ENCODE measurements at places on chromosomes 4 and X. TPM values are rescaled to one million over a fixed set of nuclear protein-coding genes. Genes with fewer than 3 reads are reported as not detected.

MAGEA6 gene
- not detected for total RNA-seq

LDB2 gene
- 24.3 TPM for total RNA-seq

GSPT2 gene
- total RNA-seq, result 22.7 TPM

BEX1 gene
- total RNA-seq, result 52.2 TPM

- no peak for DNase-seq
These were observed 451 bp upstream of the FGD1 start for GRCh38 chrX:54496517-54496852.

GRCh38 chr4:54780149-54780495 is 122.4 kb downstream of the KIT start:
- no peak for DNase-seq

OTC gene
- total RNA-seq, result not detected

DNA sequence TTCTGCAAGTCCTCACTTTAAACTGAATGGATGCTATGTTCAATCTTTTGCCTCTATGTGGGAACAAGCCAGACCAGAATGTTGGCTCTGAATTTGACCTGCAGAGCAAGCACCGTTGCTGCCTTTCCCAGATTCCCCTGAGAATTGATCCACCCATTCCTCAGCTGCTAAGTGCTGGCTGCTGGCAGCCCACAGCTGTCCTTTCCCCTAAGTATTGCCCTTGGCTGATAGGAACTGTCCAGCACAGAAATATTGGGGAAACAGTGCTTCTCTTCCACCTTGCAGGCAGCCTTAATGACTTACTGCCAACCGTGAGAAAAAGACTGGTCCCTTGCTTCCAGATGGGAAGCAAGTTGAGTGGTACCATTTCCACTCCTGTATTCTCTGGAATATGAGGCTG is 475.9 kb downstream of the PDHA2 start:
- peak; percentile 14 for DNase-seq

GRCh38 chr4:75634281-75634680 is 4.0 kb upstream of the CDKL2 start:
- DNase-seq, result no peak

NWD2 gene
- total RNA-seq, result not detected

GRCh38 chrX:88883200-88883599 is 136.2 kb downstream of the CPXCR1 start:
- no peak for DNase-seq

- DNase-seq, result no peak
These were observed 527.2 kb upstream of the EPHA5 start for GRCh38 chr4:66197451-66197850.

DNA sequence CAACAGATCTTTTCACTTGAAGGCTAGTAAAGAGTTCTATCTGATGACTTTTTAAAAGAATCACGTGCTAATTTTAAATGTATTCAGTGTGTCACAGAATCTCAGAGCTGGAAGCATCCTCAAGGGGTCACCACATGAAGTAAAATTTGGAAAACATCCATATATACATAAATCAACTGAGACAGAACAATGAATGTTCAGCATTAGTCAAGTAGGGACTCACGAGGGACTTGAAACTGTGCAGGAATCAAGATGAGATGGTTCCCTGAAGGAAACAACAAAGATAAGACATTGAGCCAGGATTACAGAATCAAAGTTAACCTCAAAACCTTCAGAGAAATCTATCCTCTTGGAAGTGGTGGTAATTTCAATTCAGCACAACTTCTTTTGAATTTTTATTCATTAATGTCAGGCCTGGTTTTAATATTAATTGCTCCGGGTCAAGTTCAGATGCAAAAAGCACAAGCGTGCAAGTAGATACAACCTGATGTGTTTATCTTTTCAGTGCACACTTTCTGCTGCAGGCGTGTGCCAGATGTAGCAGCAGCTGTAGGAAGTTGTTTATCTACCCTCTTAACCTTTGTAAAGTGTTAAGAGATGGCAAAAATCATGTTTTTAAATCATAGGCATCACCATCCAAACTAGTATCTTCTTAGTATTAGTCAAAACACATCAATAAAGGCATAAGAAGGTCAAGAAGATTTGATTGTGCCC is 87.7 kb upstream of the SRD5A3 start:
- DNase-seq, result no peak

- DNase-seq, result no peak
These were observed 148.5 kb downstream of the FAM13A start for GRCh38 chr4:88908521-88908920.

Measured in neural progenitor cell (in vitro differentiated cells).